GM23248 (cell line): ENCODE measurements at places on chromosomes 12 and 14. TPM values are rescaled to one million over a fixed set of nuclear protein-coding genes. Genes with fewer than 3 reads are reported as not detected.

DNA sequence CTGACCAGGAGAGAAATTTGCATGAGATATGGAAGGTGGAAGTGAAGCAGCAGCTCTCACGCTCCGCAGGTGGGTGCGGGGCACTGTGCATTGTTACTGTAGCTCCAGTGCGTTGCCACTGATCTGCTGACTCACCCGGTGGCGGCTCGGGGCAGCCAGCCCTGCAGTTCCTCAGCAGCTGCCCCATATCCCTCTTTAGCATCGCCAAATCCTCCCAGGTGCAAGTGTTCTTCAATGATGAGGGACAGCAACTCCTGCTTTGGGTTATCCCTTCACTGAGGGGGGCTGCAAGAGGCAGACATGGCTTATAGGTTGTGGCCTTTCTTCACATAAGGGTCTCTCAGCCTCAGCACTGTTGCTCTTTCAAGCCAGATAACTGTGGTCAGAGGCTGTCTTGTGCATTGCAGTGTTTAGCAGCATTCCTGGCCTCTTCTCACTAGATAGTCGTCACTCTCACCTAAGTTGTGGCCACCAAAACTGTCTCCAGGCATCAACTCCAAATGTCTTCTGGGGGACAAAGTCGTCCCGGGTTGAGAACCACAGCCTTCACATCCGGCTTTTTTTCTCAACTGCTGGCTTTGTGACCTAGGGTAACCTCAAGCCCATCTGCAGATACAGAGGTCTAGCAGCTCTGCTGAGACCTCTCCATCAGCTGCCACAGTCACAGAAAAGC, 180.8 kb downstream of the EFCAB11 start:
- DNase-seq = no peak

GRCh38 chr12:100266585-100266834, 369 bp downstream of the DEPDC4 start:
- DNase-seq = no peak

Gene TMEM30B
- 1.3 and 1.7 TPM in 2 replicates for total RNA-seq

DNA sequence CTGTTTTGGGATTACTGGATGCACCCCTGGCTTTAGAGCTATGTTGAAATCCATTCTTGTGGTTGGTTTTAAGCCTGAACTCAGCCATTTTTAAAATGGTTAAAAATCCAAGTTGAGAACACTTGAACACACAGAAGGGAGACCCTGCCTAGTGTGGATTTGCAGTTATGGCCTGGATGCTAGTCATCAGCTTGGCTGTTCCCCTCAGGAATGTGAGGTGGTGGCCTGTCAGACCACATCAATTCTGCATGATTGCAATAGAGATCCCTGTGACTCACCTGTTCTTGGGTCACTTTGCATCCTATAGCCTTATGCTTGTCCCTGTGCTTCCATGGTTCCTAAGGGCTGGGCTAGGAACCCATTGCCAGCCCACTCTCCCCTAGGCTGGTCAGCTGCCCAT, 454.1 kb downstream of the ATP23 start:
- DNase-seq = peak; percentile 10
